GOT3 (cell line): ENCODE measurements at places on chromosomes 11 and 22.

GRCh38 chr11:19713196-19714021 is 772 bp downstream of the NAV2 start:
- DNase-seq: no peak

DNA sequence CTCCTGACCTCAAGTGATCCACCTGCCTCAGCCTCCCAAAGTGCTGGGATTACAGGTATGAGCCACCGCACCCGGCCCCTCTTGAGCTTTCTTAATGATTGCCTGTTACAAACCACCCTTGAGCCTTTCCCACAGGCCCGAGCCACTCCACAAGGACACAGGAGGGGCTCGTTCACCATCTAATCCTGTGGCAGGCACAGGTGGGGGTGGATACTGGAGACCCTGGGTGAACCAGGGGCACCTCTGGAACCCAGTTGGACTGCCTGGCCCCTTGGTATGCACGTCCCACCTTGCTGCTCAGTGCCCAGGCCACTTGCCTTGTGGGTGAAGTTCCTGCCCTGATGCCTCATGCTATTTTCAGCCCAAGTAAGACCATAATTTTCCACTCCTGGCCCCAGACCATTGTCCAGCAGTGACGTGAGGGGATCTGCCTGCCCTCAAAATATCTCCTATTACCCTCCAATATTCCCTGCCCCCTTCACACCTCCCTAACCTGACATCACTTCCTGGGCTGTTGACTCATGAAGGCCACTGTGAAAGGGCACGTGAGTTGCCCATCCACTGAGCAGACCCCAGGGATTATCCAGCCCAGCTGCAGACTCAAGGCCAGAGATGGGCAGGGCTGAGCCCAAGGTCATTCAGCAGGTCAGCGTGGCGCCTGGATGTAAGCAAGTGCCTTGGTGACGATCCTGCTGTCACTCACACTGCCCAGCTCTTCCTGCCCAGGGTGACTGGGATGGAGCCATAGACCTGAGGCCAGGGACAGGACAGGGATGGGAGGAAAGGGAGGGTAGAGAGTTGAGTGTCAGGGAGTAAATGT is 19.6 kb downstream of the P2RY2 start:
- DNase-seq: no peak

GRCh38 chr11:2559527-2560311 is 114.9 kb downstream of the KCNQ1 start:
- no peak for DNase-seq

GRCh38 chr11:57072640-57073039 is 83.9 kb downstream of the OR5AK2 start:
- no peak for DNase-seq

DNA sequence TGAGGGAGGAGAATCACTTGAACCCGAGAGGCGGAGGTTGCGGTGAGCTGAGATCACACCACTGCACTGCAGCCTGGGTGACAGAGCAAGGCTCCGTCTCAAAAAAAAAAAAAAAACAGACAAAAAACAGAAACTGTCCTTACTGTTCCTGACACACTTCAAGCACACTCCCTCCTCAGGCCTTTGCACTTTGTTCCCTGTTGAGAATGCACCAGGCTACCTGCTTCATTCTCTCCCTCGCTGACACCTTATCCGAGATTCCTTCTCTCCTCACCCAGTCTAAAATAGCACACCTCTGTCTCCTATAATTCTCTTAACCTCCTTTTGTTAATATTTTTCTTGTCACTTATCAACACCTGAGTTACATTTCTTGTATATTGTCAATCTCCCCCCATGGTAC is 32.3 kb upstream of the TECTA start:
- no peak for DNase-seq

- no peak for DNase-seq
These were observed 6.7 kb downstream of the ZC3H7B start for GRCh38 chr22:41308054-41308453.

DNA sequence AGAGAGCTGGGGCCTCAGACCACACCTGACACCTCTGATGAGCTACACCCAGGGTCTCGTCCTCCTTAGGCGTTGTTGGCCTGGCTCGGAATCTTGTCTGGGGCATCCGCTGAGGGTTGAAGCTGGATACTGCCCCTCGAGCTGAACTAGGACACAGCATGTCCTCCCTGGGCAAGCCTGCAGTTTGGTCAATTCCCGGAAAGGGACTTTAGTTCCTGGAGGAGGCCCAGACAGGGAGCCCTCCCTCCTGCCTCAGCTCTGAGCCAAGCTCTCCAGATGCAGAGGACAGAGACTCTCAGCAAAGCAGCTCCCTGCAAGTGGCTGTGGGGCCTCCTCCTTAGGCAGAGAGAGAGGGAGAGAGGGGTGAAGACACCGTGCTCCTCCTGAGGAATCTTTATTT is 4.9 kb downstream of the APOL3 start:
- no peak for DNase-seq

- no peak for DNase-seq
These were observed 42.9 kb downstream of the YWHAH start for GRCh38 chr22:31987218-31987617.

DNA sequence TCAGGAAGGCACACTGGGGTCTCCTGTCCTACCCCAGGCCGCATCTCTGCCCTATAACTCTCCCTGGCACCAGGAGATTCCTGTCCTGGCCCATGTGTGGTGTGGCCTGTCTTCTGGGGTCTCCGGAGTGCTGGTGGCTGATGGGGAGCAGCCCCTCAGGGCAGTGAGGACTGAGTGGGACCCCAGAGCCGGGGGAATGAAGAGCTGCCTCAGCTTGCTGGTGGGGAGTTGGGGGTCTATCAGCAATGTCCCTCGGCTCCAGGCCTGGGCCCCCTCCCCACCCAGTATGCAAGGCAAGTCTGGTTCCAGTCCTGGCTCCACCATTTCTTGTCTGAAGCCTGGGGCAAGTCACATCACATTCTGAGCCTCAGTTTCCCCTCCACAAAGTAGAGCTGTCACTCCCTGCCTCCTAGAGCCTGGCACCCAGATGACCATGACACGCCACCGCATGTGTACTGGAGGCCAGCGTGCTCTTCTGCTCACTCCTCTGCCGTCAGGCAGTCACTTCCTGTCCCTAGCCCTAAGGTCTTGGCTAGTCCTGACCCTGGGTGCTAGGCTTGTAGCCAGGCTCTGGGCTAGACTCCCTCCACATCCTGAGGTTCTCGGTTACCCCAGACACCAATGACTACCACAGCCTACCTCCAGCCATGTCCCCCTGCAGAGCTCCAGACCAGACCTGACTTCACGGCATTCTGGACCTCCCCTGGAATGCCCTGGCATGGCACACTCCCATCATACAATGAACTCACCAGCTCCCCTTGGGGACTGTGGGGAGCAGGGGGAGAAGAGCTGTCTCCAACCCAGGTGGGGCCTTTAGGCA is 12.8 kb downstream of the ARAP1 start:
- no peak for DNase-seq

GRCh38 chr22:27099946-27100722 is 442.7 kb downstream of the MIAT start:
- no peak for DNase-seq

DNA sequence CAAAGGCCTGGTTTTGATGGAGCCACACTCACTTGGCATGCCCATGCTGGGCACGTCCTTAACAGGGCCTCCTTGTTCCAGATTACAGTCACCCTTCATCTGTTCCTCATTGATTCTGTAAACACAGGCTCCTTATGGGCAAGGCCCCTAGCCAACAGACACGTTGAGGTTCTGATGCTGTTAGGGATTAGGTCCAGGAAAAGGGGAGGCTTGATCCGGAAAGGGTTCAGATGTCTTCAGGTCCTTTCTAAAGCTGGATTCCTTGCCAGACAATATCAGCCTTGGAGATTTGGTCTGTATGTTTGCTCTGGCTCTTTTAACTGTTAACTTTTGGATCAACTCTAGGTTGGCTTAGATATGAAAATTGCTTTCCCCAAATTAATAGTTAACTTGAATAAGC is 46.9 kb upstream of the PRSS23 start:
- DNase-seq: no peak

DNA sequence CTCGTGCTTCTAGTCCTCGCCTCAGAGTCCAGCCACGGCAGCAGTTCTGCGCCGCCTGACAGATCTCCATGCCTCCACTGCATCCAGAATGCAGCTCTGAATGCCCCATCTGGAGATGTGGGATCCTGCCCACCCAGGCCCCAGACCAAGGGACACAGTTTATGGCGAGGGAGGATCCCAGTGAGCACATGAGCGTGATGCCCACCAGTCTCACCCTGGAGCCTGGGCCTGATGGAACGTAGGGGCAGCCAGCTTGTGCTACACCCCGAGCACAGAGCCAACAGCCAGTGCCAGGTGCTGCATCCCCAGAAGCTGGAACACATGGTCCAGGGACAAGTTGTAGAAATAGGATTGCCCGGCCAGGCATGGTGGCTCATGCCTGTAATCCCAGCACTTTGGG is 10.4 kb downstream of the IGLL1 start:
- DNase-seq: no peak

DNA sequence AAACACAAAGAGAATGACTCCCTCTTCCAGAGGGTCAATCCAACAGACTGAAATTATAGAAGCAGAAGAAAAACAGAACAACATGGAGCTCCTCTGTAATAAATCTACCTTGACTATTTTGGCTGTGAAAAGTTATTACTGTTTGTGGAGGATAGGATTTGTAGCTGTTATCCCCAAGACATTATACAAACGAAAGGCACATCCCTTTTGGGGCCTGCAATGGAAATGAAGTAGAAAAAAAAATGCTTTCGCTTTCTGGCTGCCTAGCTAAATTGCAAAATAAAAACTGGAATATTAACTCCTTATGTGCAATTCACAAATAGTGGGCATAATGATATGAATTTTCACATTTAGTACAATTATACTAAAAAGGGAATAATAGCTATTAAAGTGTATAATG is 123.8 kb upstream of the CCDC179 start:
- no peak for DNase-seq

- DNase-seq: no peak
These were observed 13.0 kb downstream of the CYTH4 start for GRCh38 chr22:37295213-37295886.

GRCh38 chr22:31526270-31526669 is 29.9 kb downstream of the SFI1 start:
- DNase-seq: no peak

- DNase-seq: no peak
These were observed 13.2 kb upstream of the OR4C12 start for GRCh38 chr11:49995565-49995964.

GRCh38 chr11:3905080-3905953 is 49.9 kb downstream of the STIM1 start:
- no peak for DNase-seq

DNA sequence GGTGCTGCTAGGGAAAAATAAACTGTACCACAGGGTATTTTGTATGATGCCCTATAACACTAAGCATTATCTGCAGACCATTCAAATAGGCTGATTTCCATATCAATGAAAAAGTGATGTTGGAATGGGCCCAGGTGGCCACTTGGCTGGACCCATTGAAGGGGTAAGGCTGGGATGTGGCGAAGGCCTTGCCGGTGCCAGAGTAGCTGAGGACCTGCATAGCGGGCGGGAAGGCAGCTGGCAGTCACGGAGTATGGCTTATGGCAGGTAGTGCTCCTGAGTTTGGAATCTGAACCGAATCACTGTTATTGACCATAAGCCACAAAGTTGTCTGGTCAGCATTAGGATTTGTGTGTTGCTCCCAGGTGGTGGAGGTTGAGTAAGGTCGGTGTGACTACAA is 131.0 kb downstream of the MICAL2 start:
- DNase-seq: no peak

GRCh38 chr11:96169250-96169649 is 173.7 kb downstream of the MAML2 start:
- no peak for DNase-seq

DNA sequence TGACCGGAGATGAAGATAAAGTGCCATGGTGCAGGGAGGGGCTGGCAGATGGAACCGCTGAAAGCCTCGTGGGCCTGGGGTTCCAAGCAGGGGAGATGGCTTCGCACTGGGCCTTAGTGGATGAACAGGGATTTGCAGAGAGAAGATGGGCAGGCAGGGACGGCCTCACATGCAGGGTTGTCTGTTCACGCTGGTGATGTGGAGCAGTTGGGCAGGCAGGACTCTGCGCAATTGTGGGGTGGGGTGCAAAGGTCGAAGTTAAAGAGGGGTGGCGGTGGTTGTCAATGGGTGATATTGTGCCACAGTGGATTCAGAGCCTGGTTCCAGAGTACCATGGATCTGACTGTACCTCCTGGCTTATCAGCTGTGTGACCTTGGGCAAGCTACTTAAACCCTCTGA is 7.9 kb downstream of the MB start:
- no peak for DNase-seq

DNA sequence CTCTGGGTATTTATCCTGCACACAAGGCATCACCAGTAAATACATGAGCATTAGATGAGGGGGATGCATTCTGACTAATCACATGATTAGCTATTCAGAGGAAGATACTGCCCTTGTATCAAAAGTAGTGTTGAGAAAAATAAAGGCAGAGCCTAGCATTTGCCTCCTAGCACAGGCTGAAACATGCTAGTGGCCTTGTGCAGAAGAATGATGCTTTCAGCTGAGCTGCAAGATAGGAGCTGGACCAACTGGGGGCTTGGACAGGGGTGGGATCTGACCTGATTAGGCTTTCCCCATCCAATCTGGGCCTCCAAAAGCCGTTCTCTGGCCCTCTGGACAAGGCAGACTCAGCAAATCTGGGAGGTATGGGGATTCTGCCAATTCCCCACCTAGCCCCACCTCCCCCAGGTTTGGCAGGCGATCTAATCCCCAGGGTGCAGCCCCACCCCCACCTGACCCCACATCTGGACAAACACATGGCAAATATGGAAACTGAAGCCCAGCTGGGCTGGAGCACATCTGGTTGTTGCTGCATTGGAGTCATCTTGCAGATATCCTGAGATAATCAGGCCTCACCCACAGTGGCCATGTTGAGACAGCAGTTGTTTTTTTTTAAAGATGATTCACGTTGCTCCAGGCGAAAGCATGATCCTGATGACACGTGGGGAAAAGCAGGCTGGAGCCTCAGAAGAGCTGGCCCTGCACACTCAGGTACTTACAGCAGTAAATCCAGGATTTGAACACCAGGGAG is 4.4 kb upstream of the MISFA start:
- DNase-seq: no peak
